MCF 10A (cell line): ENCODE measurements at places on chromosomes 5 and 9. TPM values are rescaled to one million over a fixed set of nuclear protein-coding genes. Genes with fewer than 3 reads are reported as not detected.

ENTR1 gene
- total RNA-seq, result 58.9 and 82.2 TPM in 2 replicates

CFAP90 gene
- not detected in 2 replicates for total RNA-seq

DNA sequence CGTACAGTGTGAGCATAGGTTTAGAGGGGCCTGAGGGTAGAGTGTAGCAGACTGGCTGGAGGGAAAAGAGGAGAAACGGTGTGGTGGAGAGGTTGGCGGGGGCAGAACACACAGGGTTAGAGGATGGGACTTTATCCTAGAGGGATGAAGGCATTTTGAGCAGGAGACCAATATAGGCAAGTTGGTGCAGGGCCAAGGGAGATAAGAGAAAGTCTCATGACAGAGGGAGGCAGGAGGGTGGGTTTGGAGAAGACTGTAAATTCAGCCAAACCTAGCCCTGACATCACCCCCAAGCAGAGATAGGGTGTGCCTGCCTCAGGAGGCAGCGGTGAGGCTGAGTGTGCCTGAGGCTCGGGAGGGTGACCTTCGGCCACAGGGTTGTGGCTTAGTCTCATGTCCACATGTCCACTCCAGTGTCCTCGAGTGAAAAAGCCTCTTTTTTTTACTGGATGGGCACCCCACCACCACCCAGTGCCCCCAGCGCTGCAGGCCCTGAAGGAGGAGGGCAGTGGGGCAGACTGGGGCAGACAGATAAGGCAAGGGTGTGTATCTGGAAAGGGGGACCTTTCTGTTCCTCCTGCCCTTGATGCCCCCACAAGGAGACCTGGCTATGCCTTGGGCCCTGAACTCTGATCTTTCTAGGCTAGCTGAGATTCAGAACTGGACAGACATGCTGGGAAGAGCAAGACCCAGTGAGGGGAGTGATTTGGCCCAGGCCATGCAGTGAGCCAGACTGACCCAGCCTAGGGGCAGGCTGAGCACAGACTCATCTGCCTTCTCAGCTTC is 108.7 kb downstream of the RGS3 start:
- DNase-seq, result no peak
- H3K27ac ChIP-seq, result peak overlapping the region; percentile 84
- H3K4me1 ChIP-seq, result peaks cover 30% of the 10 kb centered on the region
- no peaks in the 10 kb centered on the region for H3K27me3 ChIP-seq
- H3K4me3 ChIP-seq, result no peak overlapping the region
- H3K36me3 ChIP-seq, result peaks cover 11% of the 10 kb centered on the region

GRCh38 chr9:112917047-112917986 is 26.6 kb upstream of the SLC46A2 start:
- H3K27me3 ChIP-seq, result no peaks in the 10 kb centered on the region
- no peaks in the 10 kb centered on the region for H3K4me1 ChIP-seq
- H3K36me3 ChIP-seq, result no peaks in the 10 kb centered on the region
- no peak for DNase-seq

DNA sequence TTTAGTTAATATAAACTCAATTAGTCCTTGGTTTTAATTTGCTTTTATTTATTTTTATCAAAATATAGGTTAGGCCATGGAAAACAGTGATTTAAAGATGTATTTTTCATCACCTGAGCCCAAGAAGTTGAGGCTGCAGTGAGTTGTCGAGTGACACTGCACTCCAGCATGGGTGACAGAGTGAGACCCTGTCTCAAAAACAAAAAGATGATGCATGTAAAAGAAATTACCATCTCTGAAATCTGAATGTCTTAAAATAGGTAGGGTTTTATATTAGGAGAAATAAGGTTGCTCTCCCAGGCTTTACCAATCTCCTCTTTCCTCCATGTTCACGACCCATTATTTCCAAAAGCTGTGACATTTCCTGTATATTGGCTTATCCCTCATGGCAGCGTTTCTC is 162.3 kb upstream of the DAP start:
- no peak overlapping the region for H3K4me3 ChIP-seq
- no peak for DNase-seq

- peaks cover 26% of the 10 kb centered on the region for H3K36me3 ChIP-seq
- H3K27ac ChIP-seq, result peak within 1 kb of the TSS; percentile 87
- peaks cover 24% of the 10 kb centered on the region for H3K4me1 ChIP-seq
- H3K27me3 ChIP-seq, result no peaks in the 10 kb centered on the region
- DNase-seq, result peak; percentile 82
- peak within 1 kb of the TSS; percentile 84 for H3K4me3 ChIP-seq
Observed at GRCh38 chr9:109012876-109013678, at the start of gene CTNNAL1. Gene CTNNAL1 (minus strand): TSS chr9:109013499. CDS start chr9:109013442, 57 bp downstream.

DNA sequence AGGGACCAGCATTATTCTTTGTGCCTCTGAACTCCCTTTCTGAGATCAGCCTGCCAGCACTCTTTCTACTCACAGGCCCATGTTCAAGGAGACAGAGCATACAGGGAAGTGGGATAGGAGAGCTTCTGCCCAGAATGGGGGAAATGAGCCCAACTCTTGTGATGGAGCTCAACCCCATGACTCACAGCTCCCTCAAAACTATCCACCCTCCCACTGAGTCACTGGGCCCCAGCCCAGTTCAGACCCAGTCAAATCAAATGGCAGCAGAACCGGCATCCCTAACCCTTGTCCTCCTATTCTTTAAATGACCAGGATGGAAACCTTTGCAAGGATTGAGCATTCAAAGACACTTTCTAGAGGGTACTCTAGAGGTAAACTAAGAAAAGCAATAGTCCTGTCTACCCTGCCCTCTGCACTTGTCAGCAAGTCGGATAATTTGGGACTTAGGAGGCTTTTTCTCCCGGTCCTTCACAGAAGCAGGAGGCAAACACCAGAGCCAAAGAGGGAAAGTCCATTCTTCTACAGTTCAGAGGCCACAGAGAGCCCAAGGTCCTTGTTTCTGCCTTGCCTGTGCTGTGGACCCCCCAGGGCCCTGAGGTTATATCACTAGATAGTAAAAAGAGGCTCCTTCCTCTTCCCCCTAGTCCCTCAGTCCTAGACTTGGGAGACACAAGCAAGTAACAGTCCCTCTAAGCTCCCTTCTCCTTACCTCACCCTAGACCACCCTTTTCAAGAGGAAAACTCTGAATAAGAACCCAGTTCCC is 3.2 kb downstream of the ATOSB start:
- DNase-seq, result peak; percentile 35
- H3K27ac ChIP-seq, result peak overlapping the region; percentile 96
- H3K27me3 ChIP-seq, result no peaks in the 10 kb centered on the region
- H3K4me3 ChIP-seq, result peak overlapping the region; percentile 87

DNA sequence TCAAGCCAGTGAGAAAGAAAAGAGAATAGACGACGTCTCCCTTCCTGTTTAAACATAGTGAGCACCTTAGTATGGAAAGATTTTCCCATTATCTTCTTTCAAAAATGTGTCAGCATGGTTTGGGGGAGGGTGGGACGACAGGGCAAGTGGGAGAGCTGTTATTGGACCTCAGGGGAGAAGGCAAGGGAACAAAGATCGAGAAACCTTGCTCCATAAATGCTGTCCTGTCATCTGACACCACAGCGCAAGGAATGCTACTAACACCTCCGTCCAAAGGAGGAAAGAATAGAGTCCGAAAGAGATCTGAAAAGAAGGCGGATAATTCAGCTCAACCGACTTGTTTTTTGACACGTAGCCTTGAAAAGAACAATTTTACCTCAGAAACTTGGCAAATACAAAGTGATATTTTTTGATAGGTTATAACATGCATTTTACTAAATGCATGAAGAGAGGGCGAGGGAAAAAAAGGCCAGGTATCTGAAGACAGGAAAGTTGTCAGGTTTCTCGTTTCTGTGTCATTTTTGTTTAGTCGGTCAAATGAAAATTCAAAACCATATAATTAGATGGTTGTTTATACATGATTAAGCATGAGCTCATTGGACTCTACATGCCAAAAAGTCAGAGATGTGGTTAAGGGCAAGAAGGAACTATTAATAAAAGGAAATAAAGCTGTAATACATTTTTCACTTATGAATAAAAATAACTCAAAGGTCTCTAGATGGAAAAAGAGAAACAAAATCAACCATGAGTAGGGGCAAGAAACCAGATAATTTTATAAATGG is 155.7 kb downstream of the GLIS3 start:
- peak overlapping the region; percentile 15 for H3K4me3 ChIP-seq
- H3K27ac ChIP-seq, result peak overlapping the region; percentile 1
- no peak for DNase-seq
